ENCODE measurements at places on chromosomes 6 and 20.

- no peak for DNase-seq
Observed at GRCh38 chr20:43477619-43478018, 19.9 kb downstream of the SRSF6 start.

GRCh38 chr6:163302747-163303146 is 111.8 kb upstream of the QKI start:
- DNase-seq = no peak

DNA sequence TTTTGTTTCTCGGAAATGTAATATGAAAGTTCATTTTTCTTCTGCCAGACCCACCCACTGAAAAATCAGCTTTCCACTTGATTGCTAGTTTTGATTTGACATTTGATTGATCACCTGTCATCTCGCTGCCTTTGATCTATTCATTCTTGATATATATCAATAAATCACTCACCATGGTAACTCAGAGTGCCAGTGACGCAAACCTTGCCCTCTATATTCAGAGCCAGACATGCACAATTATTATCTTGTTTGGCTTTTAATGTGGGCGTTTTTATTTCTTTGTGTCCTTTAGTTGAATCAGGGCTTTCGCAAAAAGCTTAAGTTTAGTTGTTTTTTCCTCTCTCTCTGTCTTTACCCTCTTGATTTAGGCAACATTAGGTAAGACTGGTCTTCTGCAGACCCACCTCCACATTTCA is 2.0 kb downstream of the TSHZ2 start:
- no peak for DNase-seq

GRCh38 chr20:8133851-8134451 is 1.9 kb downstream of the PLCB1 start:
- DNase-seq = no peak

Measured in nephron progenitor cell (in vitro differentiated cells).